ENCODE measurements at places on chromosomes 6 and 20.

DNA sequence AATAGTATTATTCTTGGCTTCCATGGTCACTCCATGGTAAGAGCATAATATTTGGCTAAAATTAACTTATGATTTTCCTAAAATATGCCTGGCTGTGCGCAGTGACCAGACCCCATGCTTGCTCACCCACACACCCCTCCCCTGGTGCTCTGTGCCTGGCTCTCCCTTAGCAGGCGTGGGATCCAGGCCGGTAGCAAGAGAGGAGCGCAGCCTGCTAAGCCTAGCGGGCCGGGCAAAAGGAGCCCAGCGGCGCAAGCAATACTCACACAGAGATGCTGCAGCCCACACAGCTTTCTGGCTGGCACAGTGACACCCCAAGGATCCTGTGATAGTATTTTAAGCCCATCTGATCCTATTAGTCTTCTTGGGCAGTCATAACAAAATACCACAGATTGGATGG lies 79.8 kb upstream of the EYS start:
- DNase-seq = no peak

DNA sequence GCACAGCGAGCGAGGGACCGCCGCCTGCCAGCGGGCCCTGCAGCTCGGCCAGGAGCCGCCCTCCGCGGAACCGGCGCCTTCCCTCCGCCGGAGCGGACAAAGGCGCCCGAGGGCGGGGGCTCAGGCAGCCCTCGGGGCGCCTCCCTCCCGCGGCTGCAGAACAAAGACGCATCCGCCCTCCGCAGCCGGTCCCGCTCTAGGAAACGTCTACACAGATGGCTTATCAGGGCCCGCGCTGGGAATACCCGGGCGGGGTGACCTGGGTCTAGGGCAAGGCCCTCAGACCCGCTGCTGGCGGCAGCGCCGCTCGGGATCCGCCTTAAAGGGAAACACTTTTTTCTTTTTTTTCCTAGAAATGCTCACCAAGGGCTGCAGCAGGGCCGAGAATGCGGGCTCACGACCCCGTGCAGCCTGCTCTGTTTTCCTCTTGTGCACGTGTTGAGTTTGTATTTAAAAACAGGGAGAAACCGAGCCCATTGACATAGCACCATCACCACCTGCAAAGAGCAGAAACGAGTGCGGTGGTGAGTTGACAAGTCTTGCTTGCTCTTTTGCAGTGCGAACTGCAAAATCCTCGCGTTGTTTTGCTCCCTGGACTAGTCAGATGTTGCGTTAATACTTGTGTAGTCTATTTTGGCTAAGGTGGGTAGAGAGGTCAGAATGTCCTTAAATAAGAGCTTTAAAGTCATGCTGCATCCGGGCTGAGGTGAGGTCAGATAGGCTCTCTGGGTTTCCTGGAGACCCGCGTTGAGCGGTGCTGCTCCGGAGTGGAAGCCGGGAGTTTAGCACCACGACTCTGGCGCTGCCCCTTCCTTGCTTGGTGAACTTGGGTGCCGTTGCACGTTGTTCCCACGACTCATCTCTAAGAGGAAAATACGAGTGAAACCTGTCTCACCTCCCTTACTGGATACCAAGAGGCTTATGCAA lies 1.1 kb upstream of the RPS6KA2 start:
- DNase-seq = no peak

- no peak for DNase-seq
Observed at GRCh38 chr6:79803917-79804316, 143.4 kb downstream of the ELOVL4 start.

DNA sequence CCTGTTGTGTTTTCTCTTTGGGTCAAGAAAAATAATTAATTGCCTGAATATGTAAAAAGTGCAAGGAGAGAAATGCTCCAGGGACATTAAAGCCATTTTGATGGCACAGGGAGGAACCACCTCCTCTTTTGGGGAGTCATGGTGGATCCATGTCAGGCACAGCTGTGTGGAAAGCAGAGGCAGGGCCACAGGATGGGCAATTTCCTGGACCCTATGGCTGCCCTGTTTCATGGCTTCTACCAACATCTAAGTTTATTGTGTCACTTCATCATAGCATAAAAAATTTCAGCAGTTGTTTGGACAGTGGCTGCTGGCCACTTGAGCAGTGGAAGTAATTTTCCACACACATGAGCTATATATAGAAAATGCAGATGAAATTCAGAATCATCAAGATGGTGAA lies 238.2 kb downstream of the SYNE1 start:
- no peak for DNase-seq

DNA sequence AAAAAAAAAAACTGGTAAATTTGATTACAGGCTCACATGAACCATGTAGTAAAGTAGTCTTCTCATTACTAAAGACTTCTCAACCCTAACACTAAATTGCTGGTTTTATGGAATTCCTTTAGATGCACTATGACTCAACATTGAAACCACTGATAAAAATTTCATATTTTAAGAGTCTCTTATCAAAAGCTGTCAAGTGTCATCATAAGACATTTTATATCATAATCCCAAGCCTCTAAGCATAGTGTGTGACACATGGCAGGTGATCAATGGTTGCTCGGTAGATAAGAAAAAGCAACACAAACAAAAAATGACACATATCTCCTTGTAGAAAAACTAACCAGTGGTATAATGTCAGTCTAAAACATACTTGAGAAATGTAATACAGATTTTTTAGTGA lies 258.4 kb downstream of the RNGTT start:
- DNase-seq = no peak

DNA sequence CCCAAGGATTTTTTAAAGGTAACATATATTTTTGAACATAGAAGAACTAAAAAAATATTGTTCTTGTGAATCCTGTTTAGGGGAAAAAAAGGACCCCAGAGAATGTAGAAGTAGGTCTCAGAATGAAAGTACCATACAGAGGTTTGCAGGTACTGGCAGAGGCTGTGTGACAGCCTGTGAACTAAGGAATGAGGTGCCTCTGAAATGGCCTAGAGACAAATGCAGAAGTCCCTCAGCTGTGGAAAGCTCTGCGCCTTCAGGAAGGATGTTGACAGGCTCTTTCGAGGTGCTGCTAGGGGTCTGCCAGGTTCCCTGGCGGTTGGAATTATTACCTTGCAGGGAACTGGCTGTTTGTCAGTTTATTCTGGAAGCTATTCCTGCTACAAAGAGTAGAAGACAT lies 8.6 kb upstream of the TUBB2B start:
- no peak for DNase-seq
